ENCODE measurements at places on chromosomes 12 and 14. TPM values are rescaled to one million over a fixed set of nuclear protein-coding genes. Genes with fewer than 3 reads are reported as not detected.

GRCh38 chr14:56125772-56126636 is 7.8 kb downstream of the PELI2 start:
- DNase-seq, result no peak

DNA sequence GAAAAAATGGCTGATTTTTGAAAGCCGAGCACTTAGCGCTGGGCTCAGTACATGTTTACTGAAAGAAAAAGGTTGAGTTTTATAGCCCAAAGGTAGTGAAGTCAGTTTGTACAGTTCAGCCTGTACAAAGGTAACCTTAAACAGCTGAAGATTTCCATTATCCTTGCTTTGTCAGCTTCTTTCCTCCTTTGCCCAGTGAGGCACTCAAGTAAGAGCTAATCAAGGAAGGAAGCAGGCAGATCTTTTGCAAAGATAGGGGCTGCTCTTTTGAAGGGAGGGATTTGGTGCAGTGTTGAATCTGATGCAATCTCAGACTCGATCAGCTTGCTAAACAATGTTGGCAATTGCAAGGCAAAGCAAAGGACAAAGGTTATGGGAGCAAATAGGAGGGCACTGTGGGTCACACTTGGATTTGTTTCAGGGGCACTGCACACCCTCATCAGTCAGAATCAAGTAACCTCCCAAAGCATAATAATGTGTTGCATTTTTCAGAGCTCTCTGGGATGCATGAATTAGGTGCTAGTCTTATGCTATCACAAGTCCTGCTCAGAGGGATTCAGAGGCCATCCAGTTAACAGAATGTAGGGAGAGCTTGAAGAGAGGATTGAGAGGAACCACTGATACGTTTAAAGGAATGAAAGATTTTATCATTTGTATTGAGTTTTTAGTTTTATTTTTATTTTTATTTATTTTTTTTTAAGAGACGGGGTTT is 44.4 kb downstream of the ANO6 start:
- DNase-seq, result no peak

GRCh38 chr12:95440401-95440800 is 33.6 kb upstream of the METAP2 start:
- DNase-seq, result no peak

Gene LRIG3
- polyA plus RNA-seq, result 40.7 TPM

Gene NGB
- not detected for polyA plus RNA-seq

Gene AMN
- polyA plus RNA-seq, result 19.9 TPM

Gene CCDC60
- not detected for polyA plus RNA-seq

Gene ZNF891
- polyA plus RNA-seq, result 4.5 TPM

Gene MDGA2
- 2.3 TPM for polyA plus RNA-seq

Gene PLEKHD1
- polyA plus RNA-seq, result 4.4 TPM

All from renal cortex interstitium (tissue), 15 donors.